Fibroblast of the aortic adventitia (primary cell): ENCODE measurements at places on chromosomes 7 and 10.

DNA sequence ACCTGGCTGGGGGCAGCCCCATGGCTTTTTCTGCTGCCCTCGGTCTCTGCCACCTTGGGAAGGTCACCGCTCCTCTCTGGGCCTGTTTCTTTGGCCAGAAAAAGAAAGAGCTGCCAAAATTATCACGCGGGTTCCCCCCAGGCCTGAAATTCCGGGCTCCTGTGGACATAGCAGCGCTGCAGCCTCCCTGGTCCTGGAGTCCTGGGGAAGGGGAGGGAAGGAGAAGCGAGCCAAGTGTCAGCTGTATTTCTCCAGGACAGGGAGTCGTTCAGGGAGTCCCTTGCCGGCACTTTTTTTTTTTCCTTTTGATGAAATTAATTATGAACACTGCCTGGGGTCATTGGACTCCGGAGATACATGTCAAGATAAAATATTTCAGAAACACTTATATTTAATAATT lies 152.3 kb upstream of the GPR26 start:
- DNase-seq, result no peak

GRCh38 chr7:42167206-42167605 lies 69.8 kb downstream of the GLI3 start:
- DNase-seq, result no peak

DNA sequence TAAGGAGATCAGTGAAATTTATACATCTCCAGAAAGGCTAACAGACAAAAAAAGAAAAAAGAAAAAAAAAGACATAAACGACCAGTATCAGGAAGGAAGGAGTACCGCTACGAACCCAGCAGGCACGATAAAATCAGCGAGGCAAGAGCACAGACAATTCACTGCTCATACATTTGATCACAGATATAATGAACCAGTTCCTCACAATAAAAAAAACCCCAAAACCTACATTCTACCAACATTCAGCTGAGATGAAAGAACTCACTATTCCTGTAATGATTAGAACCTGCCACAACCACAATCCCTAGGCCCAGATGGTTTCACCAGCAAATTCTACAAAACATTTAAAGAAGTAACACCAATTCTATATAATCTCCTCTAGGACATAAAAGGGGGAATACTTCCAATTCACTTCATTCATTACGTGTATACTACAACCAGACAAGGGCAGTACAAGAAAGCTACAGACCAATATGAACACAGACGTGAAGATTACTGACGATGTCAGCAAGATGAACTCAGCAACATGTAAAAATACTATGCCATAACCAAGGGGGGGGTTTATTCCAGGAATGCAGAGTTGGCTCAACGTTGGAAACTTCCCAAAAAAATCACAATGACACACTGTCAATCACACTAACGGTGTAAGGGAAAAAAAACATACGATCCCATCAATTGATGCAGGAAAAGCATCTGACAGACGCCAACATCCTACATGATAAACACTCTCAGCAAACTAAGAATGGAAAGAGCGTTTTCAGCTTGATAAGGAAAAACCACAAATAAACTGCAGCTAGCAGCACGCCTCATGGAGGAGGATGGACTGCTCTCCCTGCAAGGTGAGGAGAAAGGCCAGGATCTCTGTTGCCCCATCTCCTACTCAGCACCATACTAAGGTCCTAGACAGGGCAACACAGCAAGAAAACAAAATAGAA lies 256.2 kb downstream of the ELFN1 start:
- no peak for DNase-seq

DNA sequence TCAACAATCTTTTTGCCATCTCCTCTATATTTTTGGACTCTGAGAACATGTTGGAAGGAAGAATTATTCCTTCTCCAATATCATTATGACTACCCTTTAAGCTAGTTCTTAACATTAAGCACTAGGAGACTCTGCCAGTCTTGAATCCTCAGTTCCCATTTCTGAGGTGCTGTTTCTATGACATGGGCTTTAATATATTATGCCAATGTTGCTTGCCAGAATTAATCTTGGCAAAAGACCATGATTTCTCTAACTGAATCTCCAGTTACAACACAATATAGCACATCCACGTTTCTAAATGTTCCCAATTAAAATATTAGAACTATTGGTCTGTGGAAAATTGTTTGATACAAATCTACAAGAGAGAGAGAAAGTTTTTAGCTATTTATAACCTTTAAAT lies 250.0 kb downstream of the HGF start:
- no peak for DNase-seq

GRCh38 chr10:65893676-65894075 lies 1032.2 kb upstream of the LRRTM3 start:
- DNase-seq, result no peak

DNA sequence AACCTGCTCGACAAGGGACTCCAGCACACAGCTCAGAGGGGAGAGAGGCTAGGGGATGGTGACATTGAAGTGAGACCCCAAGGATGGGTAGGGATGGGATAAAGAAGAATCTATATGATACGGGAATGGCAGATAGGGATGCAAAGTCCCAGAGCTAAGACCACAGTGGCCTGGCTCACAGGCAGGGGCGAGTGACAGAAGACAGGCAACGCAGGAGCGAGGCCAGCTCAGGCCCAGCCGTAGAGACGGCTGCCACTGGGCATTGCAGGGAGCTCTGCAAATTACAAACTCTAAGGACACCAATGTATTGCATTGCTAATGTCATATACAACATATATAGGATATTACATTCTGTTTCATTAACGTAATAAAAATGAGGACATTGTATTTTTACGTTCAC lies 131.4 kb downstream of the TCERG1L start:
- no peak for DNase-seq

GRCh38 chr10:48814933-48815332 lies 124.7 kb downstream of the LRRC18 start:
- DNase-seq, result no peak

DNA sequence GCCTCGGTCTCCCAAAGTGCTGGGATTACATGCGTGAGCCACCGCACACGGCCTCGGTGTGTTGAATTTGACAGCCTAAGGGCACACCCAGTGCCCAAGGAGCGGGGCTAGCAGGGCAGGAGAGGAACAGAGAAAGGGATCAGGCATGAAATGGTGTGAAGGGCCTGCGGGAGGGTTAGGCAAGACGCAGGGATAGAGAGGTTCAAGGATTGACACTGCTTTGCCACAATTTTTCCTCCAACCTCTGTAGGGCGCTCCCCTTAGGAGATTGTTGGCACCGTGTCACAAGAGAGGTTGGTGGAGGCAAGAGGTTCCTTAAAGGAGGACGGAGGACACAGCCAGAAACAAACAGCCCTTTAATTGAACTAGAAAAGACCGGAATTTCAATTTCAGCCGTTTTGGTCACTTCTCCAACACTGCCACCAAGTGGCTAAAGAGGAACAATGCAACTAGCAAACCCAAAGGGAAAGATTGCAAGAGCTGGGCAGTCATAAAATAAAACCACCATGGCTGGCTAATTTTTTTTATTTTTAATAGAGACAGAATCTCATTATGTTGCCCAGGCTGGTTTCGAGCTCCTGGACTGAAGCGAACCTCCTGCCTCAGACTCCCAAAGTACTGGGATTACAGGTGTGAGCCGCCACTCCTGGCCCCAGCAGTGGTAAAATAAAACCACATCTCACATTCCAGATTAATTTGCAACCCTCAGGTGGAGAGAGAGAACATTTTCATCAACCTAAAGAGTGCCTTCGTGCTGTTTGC lies 6.9 kb upstream of the CREB3L2 start:
- DNase-seq, result peak; percentile 82

DNA sequence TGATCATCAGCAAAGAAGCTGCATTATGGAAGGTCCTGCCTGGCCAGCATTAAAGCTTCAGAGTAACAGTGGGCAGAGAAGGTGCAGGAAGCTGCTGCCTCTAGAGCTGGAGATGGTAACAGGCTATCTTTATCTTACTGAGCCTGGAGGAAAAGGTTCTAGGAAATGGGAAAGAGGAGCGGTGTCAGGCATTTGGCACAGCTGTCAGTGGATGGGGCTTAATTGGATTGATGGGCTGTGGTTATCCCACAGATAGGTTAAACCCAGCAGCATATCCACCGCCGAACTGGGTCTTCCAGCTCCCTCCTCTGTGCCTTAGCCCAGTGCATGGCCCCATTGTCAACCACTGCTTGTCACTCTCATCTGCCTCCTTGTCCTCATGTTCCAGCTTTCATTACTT lies 127.6 kb downstream of the CCNY start:
- DNase-seq, result no peak

GRCh38 chr7:105439174-105439893 lies 50.6 kb upstream of the SRPK2 start:
- peak; percentile 84 for DNase-seq

DNA sequence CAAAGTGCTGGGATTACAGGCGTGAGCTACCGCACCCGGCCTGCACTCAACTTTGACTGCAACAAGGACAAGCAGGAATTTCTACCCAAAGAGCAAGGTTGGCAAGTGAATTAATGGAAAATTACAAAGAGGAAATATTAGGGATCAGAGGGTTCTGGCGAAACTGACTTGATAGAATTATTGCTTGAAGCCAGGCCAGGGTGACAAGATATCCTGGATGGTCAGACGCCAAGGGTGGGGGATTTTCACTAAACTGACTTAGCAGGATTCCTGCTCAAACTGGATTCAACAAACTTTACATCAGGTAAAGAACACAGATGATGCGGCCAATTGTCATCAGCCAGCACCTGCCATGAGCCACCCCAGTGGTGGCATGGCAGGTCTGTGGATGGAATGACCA lies 603.6 kb upstream of the MGMT start:
- no peak for DNase-seq

GRCh38 chr7:24820730-24821044 lies 63.4 kb upstream of the GSDME start:
- no peak for DNase-seq

DNA sequence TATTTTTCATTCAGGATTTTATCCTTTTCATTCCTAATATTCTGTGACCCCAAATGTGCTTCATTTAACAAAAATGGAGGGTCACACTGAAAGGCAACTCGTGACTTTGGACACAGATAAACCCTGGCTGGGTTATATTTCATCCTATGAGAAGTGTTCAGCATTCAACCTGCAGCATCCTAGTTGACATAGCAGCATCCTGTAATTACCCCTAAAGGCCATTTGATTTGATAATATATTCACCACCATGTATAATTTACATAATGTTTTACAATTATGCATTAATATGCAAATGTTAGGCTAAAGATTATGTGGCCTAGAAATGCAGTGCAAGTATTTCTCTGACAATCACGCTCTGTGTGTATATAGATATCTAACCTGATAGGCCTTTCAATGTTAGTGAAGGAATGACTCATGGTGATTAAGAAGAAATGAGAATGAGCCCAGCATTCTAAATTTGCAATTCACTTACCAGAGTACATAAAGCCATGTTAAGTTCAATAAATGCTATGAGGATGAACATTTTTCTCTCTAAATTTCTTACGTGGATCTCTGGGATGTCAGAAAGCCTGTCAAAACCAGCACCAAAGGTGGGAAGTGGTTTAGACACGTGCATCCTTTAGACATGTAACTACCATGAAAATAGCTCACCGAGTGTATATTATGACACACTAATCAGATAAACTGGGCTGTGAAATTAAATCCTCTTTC lies 337.7 kb upstream of the AOAH start:
- no peak for DNase-seq

DNA sequence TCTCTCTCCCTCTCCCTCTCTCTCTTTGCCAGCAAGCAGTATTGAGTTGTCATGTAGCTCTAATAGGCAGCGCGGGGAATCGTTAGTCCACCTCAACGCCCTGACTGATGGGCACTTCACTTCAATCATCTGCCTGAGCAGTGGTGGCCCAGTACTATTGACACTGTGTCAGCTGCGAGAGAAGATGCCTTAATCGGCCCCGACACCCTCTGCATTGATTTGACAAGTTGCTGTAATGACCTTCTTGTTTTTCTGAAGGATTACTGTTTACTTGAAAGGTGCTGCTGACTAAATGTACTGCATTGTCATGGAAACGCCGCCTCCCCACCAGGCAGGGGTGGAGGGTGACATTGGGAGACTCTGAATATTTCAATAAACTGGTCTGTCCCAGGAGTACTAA lies 913.8 kb downstream of the KCNMA1 start:
- no peak for DNase-seq

GRCh38 chr7:113824117-113824823 lies 94.5 kb downstream of the PPP1R3A start:
- no peak for DNase-seq

DNA sequence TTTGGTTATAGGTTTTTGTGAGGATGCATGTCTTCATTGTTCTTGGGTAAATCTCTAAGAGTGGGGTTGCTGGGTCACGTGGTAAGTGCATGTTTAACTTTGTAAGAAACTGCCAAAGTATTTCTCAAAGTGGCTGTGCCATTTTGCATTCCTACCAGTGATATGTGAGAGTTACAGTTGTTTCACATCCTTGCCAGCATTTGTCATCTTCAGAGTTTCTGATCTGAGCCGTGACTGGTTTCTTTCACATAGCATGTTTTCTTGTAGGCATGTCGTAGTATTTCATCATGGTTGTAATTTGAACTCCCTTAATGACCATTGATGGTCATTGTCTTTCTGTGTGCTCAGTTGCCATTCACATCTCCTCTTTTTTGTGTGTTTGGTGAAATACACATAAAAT lies 286.0 kb downstream of the RNLS start:
- peak; percentile 44 for DNase-seq
